Activated gamma-delta T cell treated with Interleukin-2 at 50 U/mL for 16 hours (primary cell): ENCODE measurements at places on chromosomes 1 and 21.

DNA sequence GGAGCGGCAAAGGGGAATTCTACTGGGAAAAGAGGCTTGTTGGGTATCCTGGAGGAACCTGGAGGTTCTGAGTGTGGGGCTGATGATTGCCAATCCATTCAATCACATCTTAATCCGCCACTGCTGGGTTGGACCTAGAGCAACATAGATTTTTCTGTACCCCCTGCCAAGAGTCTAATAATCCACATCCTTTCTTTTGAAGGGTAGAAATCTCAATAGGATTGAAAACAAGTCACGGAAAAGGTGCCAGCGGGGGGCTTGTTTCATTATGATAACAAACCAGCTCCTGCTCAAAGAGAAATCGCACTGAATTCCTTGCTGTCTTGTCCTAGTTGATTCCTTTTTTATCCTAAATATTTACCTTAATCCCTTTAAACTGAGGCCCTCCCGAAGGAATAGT is 528.5 kb downstream of the ADGRL2 start:
- DNase-seq: no peak

DNA sequence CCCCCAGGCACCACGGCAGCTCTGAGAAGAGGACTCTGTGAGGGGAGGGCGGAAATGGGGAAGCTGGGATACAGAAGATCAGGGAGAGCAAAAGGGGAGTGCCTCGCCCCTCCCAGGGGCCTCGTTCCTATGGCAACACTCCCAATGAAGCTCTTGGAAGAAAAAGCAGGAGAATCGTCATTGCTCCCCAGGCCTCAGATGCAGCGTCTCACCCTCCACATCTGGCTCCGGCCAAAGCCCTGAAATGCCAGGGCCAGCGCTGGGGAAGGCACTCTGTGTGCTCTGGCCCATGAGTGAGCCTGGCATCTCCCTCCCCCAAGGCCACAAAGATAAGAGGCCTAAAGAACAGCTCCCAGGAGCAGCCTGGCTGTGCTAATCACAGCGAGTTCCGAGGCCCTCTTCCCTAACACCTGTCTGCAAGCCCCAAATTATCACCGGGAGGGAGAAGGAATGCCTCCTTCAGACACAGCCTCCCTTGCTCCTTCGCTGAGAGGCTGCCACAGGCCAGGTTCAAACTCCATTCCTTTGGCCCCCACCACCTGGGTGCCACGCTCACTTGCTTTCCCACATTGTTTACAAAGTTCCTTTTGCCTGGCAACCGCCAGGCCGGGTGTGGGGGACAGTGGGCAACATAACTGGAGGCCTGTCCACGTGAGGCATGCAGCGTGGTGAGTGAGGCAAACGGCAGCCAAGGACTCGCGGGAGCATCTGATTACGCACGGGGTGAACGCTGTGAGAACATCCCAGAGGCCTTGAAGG is 27.8 kb downstream of the ECE1 start:
- DNase-seq: no peak

DNA sequence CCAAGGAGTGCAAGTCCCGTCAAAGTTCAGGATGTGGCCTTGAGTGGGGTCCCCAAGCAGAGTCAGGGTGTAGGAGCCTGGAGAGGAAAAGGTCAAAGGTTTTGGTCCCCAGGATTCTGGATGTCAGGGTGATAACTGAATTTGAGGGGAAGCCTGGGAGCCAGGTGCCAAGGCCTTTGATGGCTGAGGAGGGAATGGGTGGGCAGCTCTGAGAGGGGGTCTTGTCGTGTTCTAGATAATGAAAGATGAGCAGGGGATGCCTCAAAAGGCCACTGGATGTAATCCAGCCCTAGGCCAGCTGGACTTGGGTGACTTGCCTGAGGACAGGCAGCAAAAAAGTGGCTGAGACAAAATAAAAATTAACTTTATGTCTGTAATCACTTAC is 27.5 kb upstream of the KCNA2 start:
- no peak for DNase-seq

DNA sequence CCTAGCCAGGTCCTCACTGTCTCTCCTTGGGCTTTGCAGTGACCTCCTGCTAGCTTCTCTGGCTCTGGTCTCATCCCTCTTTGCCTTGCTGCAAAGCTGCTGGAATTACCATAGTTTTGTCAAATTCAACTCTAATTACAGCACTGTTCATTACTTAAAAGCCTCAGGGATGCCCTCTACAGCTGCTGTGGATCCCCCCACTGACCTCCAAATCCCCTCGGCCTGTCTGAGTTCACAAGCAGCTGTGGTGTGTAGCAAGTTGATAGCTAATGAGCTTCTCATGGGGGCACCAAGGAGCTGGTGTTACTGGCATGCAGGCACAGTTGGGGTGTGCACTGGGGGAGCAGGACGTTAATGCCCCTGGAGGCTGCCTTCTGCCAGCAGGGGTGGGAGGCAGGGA is 24.8 kb downstream of the NIPAL3 start:
- DNase-seq: no peak

- DNase-seq: no peak
Measured at GRCh38 chr1:77222496-77222895, 3.3 kb upstream of the PIGK start.

DNA sequence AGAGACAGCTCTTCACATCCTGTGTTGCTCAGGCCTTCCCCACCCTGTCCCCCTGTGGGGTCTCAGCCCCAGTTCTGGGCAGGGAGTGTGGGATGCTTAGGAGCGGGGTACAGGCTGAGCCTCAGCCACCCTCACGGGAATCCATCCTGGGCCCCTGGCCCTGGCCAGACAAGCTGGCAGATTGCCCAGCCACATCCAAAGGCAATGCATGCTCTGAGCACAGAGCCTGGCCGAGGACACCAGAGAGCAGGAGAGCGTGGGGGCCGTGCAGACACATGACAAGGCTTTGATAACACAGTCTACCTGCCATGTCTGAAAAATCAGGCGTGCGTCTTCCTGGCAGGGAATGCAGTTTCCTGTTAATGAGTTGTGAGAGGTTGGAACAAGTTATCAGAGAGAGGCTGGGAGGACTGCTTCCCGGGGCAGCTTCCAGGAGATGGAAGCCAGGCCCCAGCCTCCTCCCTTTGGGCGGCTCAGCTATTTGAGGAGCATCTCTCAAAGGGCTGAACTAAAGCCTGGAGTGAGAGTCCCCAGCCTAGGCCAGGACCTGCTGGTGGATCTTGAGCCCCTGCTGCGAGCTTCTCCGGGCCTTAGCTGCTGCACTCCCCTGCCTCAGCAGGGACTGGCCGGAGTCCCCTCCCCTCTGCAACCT is 72.2 kb upstream of the SELENON start:
- DNase-seq: no peak

GRCh38 chr1:221809091-221810029 is 67.5 kb upstream of the DUSP10 start:
- no peak for DNase-seq

GRCh38 chr1:32782086-32782485 is 35.1 kb downstream of the YARS1 start:
- no peak for DNase-seq

GRCh38 chr1:214636436-214636835 is 33.4 kb downstream of the CENPF start:
- DNase-seq: no peak

- no peak for DNase-seq
Measured at GRCh38 chr1:157646144-157646543, 48.3 kb upstream of the FCRL4 start.

DNA sequence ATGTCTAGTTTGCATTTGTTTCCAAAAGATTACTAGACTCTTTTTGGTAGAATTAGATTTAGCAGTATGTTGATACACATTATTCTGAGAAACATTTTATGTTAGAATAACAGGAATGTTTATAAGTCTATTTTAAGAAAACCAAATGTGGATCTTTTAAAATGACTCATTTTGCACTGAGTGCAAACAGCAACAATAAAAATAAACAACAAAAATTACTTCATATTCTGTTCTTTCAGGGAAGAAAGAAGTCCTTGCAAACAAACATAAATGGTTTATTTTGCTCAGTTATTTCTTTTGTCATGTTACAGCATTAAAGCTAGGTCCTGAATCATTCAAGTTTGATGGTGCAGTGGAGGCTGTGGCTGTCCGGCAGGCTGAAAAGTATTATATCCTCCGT is 106.8 kb upstream of the TENT5C start:
- no peak for DNase-seq

GRCh38 chr1:97243973-97244560 is 522.5 kb downstream of the PTBP2 start:
- DNase-seq: no peak

DNA sequence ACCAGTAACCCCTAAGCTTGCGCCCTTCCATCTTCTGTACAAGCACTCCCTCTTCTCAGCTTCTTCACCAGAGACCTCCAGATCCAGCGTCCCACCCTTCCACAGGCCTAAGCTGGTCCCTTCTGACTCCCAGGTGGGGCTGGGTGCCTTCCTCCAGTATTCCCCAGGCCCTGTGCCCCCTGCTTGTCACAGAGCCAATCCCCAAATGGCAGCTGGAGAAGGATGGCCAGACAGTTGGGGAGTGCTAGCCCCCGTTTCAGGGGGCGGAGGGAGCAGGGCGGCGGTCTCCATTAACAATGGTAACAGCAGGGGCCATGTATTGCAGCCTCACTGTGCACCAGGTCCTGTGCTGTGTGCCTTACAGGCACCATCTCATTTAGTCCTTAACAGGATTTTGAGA is 85.7 kb downstream of the KCNN3 start:
- DNase-seq: no peak

DNA sequence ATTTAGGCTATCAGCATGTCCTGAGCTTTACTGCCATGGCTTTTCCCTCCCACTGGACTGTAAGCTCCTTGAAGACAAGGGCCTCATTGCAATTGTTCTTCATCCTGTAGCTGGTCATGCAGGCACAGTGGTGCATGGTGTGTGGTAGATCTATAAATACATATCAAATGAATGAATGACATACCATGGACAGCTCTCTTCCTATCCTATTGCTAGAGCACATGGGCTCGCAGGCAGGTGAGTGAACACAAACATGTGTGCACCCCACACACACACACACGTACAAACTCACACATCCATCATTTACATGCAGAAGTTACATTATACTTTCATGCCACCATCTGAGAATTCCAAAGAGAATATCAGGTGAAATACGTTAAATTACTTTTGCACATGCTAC is 172.9 kb upstream of the RUNX1 start:
- no peak for DNase-seq

DNA sequence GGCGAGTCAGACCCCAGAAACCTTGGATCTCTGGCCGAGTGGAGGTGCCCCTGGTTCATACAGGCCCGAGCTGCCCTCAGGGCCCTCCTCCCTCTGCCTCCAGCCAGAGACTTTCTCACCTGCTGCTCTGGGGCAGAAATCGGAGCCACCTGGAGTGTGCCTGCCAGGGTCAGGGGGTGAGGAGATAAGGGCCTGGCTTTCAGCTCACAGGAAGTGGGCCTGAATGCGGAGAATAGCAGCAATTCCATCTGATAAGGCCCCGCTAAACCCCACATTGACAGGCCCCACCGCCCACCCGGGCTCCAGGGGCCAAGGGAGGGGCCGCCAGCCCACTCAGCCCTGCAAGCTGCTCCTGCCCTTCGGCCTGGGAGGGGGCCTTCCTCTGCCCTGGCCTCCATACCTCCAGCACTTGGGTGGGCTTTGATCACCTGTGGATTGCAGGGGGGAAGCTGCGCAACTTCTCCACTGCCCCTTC is 123.7 kb upstream of the ARHGEF16 start:
- no peak for DNase-seq

DNA sequence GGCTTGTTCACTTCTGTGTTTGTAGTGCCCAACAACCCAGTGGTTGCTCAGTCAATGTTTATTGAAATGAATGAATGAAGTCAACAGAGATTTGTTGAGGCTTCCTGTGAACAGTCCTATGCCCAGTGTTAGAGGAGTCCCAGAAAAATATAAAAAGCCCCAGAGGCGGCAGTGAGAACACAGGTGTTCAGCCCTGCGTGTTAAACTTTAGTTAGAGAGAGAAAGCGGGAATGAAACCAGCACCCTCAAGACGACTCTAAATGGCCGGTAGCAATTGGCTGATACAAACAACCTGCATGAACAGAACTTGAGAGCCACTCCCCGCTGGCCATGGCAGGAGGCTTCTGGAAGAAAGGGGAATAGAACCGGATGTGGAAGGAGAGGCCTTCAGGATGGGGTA is 22.6 kb downstream of the TMEM51 start:
- no peak for DNase-seq

DNA sequence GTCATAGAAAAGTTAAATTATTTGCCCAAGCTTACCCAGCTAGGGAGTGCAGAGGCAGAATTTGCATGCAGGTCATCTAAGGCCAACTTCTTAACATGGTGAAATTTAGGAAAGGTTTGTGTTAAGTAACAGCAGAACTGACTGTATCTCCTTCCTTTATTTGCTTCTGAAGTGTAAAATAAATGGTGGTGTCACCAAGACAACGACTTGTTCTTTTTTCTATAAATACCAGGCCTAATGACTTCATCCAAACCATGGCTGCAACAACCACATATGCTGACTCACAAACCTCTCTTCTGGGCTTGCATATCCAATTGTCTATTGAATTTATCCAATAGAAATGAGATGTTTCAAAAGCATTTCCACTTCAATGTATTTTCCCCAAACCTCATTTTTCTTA is 19.1 kb downstream of the COL24A1 start:
- DNase-seq: no peak

DNA sequence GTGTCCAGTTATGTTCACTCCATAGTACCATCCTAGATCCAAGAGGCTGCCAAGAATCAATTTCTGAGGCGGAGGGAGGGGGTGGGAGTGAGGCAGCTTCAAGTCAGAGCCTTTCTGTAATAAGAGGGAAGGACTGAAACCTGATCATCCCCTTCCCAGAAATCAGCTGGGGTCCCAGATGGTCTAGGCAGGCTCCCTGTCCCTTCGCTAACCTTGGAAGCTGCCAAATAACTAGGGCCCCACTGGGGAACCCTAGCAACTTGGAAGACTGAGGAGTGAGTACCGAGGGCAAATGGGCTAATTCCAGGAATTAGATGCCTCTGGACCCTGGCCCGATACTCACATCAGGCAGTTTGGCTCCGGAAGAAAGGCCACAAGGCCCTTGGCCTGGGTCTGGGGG is 113.3 kb downstream of the NAV1 start:
- DNase-seq: no peak

DNA sequence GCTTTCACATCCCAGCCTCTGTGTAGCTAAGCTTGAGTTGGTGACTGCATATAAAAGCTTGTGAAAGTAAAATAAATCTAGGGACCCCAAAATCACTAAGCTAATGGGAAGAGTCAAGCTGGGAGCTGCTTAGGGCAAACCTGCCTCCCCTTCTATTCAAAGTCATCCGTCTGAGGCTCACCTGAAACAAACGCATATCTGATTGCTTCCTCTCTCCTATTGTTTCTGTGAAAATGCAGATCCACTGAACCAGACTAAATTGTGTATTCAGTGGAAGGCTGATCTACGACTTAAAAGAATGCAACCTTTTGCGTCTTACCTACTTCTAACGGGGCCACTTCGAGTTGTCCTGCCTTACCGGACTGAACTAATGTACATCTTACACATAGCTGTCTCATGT is 70.3 kb downstream of the LTN1 start:
- DNase-seq: no peak

- DNase-seq: no peak
Measured at GRCh38 chr1:206002871-206003801, at the start of gene RAB7B. TSS of gene RAB7B (minus strand) at chr1:206003395. CDS start at chr1:205994135, 9,260 bp downstream.

- no peak for DNase-seq
Measured at GRCh38 chr1:173479649-173480048, 2.5 kb downstream of the PRDX6 start.

- DNase-seq: no peak
Measured at GRCh38 chr1:65177457-65177856, 29.5 kb downstream of the AK4 start.

GRCh38 chr1:183721041-183721440 is 67.9 kb upstream of the APOBEC4 start:
- DNase-seq: no peak

GRCh38 chr1:82979593-82980236 is 1019.2 kb downstream of the TTLL7 start:
- no peak for DNase-seq
